Breast epithelium (tissue), 4 donors: ENCODE measurements at places on chromosomes 3 and 15. TPM values are rescaled to one million over a fixed set of nuclear protein-coding genes. Genes with fewer than 3 reads are reported as not detected.
A peak's percentile ranks its signal among the peaks of the same experiment; 100 is the strongest.

GRCh38 chr15:35514759-35515158, 31.2 kb downstream of the DPH6 start:
- DNase-seq: no peak

GRCh38 chr3:107404727-107405469, 27.7 kb downstream of the CCDC54 start:
- no peak for DNase-seq

- no peak for DNase-seq
Measured at GRCh38 chr15:57897870-57898269, 167.6 kb downstream of the ALDH1A2 start.

DNA sequence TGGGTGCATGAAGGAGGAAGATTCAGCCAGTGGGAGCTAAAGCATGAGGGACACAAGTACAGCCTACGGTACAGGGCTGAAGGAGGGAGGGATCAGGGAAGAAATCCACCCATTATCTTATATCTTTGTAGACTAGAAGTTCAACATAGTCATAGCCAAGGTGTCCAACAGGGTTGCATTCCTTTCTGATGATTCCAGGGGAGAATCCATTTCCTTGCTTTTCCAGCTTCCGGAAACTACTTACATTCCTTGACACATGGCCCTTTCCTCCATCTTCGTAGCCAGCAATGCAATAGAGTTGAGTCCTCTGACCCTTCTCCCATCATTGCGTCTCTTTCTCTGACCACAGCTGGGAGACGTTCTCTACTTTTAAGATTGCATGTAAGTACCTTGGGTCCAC, 471.0 kb upstream of the SEMA6D start:
- no peak for DNase-seq

- no peak for DNase-seq
Measured at GRCh38 chr3:116836286-116836685, 126.7 kb downstream of the TUSC7 start.

SOX2 gene
- total RNA-seq: 0.16 TPM

- no peak for DNase-seq
Measured at GRCh38 chr3:182711853-182712252, 81.5 kb upstream of the ATP11B start.

- no peak for DNase-seq
Measured at GRCh38 chr15:39654304-39654703, 73.4 kb downstream of the THBS1 start.

SLCO2A1 gene
- total RNA-seq: 7.5 TPM

- no peak for DNase-seq
Measured at GRCh38 chr3:21979706-21980105, 228.7 kb upstream of the ZNF385D start.

DNA sequence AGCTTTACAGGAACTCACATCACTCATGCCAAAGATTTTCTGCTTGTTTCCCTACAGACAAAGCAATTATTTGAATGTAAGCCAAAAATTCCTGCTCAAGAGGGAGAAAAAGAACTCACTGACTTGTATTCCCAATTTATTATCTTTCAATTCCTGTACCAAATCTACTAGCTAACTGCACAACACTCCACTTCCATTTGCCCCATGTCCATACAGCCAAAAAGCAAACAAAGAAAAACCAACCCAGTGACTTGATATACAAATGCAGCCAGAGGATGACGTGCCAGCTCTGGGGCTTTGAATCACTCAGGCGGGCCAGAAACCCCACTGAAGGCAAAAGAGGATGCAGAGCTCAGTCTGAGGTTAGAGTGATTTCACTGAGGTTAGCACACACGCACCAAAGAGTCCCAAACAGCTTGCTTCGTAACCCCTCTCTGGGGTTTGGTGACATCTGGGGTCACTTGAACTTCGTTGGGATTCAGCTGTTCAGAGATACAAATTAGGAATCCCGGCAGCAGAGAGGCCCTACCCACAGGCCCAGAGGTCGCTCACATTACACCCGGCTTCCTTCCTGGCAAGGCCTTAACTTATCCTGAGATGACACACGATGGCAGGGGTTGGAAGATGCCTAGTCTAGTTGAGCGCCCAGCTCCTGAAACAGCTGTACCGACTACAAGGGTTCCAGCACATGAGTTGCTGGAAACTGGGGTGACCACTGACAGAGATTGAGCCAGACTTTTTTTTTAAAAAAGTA, 1.6 kb downstream of the RFTN1 start:
- DNase-seq: peak; percentile 30

DNA sequence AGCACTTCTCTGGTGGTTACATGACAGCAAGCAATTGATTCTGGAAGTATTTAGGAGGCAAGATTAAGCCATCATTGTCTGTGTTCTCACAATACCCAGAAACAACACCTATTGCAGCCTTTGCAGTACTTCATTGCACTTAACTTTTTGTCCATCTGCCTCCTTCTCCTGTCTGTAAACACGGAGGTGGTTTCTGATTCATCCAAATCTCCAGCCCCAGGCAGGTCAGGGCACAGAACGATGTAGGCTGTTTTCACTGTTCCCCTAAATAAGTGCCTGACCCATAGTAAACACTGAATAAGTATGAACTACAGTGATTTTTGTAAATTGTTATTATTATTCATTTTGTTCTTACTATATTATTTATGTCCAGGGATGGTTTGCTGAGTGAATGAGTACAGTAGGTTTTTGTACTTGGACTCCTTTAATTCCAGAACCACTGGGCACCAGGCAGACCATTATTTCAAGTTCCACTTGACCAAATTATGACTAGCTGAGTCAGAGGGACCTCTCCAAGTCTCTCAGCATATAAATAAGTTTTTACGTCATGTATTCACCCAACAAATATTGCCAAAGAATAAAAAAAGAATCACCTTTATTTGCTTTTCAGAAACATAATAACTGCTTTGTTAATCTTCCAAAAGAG, 283.3 kb upstream of the TRIM42 start:
- DNase-seq: no peak

GRCh38 chr3:151265166-151265565, 13.2 kb downstream of the P2RY14 start:
- DNase-seq: no peak

DNA sequence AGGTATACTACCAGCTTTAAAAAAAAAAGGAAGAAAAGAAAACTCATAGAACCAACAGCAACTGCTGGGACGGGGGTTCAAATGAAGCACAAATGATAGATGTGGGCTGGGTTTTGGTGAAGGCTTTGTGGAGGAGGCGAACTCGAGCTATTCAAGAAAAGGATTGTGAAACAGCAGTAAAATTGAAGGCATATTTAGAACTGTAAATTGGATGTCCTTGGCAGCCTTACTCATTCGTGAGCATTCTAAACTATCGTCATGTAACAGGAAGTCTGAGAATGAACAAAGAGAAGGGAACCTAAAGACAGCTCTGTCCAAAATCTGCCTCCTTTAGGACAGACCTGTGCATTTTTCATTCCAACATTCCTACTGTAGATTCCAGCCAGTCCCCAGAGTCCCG, 97.8 kb downstream of the LARS2 start:
- no peak for DNase-seq

OR4M2 gene
- not detected for total RNA-seq

DNA sequence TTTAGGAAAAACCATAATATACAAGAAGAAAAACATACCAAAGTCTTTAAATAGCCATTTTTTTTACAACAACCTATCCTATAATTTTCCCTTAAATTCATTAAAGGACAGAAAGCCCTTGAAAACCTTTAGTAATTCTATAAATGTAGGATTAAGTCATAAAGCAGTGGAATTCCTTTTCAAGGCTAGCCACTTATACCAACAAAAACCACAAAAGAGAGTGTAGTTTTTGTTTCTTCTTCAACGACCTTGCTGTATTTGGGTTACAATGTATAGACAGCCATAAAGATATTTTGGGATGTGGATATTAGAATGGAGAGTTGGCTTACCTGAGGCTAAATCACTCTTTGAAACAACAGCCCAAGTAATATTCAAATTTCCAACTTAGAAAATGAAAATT, 296.6 kb upstream of the CDIN1 start:
- no peak for DNase-seq

GRCh38 chr3:3628676-3629328, 170.4 kb upstream of the LRRN1 start:
- DNase-seq: no peak

- DNase-seq: no peak
Measured at GRCh38 chr3:32062950-32063582, 43.4 kb upstream of the GPD1L start.

DNA sequence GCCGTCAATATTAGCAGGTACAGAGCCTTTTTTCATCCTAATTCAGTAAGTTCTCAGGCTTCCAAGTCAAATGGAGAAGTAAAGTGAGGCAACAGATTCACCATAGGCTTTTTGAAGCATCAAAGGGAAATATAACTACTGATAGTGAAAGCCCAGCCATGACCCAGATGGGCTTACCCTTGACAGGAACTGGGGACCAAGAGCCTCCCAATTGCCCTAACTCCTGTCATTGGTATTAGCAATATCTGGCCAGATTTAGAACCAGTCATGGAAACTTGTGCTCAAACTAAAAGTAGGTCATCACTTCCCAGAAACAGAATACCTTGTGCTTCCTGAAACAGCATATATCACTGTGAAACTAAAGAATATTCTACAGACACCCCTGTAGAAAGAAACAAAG, 33.0 kb downstream of the NME9 start:
- DNase-seq: no peak

DNA sequence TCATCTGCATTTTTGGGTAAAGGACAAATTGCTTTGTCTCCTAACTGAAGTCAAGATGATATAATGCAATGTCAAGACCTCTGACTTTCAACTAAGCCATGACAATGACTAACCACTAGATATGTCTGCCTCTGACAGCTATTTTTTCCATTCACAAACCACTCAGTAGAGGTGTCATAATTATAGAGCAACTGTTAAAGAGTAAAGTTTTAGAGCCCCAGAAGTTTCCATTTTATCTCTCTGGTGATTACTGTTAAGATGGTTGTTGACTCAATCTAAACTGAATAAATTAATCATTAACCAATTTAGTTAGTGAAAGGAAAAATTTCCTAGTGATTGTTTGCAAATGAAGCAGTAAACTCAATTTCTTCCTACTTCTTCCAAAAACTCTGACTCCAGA, 779.9 kb downstream of the GRM7 start:
- no peak for DNase-seq

DNA sequence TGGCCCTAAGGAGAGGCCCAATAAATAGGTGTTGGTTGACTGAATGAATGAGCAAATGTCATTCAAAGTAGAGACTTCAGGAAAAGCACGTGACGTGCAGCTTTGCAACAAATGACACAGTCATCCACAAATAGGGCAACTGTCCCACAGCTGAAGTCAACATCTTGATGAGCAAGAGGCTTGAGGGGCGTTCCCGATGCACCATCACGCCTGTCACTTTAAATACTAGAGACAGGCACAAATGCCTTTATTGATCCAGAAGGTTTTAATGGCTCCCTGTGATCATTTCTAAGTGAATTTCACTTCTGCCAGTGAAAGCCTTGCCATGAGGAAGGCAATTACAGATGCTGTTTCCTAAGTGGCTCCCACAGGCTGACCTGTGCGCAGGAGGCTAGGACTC, 43.6 kb downstream of the ABTB1 start:
- no peak for DNase-seq

DNA sequence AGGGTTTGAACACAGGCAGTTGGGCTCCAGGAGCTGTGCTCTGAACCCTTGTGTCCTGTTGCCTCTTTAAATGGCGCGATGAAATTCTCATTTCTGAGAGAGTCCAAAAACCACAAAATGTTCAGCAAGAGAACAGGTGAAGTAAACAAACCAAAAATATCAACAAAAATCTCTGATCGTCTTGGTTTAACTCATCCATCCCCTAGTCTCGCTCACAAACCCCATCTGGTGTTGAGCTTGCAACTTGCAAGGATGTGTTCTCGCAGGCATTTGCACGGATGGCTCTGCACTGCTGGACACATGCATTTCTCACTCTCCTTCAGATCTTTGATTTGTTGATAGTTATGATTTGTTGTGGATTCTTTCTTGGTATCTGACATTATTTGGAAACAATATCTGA, 31.1 kb downstream of the FAH start:
- DNase-seq: no peak

- no peak for DNase-seq
Measured at GRCh38 chr15:66221126-66221525, 32.4 kb downstream of the MEGF11 start.

ACTRT3 gene
- 3.3 TPM for total RNA-seq

- no peak for DNase-seq
Measured at GRCh38 chr15:83205725-83206324, 1.8 kb downstream of the HDGFL3 start.

CLDND1 gene
- 121 TPM for total RNA-seq

- no peak for DNase-seq
Measured at GRCh38 chr3:4814904-4815574, 164.2 kb upstream of the BHLHE40 start.

ABI3BP gene
- 17.4 TPM for total RNA-seq

FAIM gene
- total RNA-seq: 10.8 TPM

GRCh38 chr3:182954553-182955235, 25.6 kb downstream of the DCUN1D1 start:
- no peak for DNase-seq

GRCh38 chr15:85453144-85453872, 72.9 kb downstream of the AKAP13 start:
- no peak for DNase-seq
